Left renal cortex interstitium (tissue), 4 donors: ENCODE measurements at places on chromosomes 12 and 14. TPM values are rescaled to one million over a fixed set of nuclear protein-coding genes. Genes with fewer than 3 reads are reported as not detected.

DNA sequence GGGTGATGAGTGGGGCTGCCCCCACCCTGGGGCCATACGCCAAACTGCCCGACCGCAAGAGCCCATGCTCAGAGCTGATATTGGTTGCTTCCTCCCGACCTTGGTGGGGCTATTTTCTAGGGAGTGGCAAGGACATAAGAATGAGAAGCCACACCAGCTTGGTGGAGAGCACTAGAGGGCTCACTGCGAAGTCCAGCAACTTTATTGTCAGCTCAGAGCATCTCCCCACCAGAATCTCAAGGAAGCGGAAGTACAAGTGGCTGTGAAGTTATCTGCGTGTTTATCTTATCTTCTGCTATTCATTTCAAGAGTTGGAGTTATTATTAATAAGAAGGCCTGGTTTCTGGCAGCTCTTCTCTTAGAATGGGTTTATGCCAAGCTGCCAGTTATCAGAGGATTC, 4.9 kb upstream of the PLXNC1 start:
- DNase-seq: no peak

DNA sequence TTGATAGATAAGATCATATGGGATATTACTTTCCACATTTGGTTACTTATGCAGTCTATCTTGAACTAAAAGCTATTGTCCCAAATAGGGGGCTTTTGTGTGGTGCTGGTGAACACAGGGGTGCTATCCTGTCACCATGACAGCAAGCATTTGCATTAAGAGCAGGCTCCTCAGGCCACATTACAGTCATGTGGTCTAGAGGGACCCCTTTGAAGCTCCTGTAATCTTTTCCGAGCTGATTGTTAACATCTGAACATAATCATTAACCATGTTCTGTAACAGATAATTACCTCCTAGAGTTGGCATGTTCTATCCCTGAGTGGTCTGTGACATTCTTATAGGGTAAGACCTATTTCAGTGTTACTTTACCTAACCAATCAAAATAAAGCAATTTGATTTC, 178.8 kb downstream of the KTN1 start:
- no peak for DNase-seq

GRCh38 chr14:79496701-79497100, 714.6 kb downstream of the DIO2 start:
- no peak for DNase-seq

GRCh38 chr12:68934392-68934791, 1.4 kb upstream of the CPM start:
- no peak for DNase-seq

DNA sequence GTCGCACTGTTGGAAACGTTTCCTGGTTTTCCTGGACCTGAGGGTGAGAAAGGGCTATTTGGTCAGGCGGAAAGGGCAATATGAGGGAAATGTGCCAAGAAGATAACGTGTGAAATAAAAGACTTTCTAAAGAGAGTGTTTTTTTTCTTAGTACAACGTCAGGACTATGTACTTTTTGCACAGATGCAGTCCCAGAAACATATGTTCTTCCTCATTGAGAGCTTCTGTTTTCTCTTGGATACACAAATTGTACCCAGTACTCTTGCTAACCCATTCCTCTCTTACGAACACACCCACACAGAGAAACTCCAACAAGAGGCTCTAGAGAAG, 669 bp upstream of the PKP2 start:
- no peak for DNase-seq

DNA sequence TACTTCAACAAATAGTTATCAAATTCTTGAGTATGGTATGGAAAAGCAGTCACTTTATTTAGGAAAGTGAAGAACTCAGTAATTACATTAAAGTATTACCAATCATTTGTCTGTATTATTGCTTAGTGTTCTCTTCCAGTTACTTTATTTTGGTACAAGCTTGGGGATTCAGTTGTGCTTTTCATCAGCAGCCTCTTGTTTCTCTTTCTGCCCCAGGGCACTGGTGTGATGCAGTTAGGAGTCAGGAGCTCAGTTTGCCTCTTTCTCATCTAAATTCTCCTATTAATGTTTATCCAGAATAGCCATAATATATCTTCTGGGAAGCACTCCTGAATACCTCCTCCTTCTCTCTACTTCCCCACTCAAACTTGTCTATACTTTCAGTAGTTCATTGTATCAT, 25.7 kb downstream of the PMCH start:
- DNase-seq: no peak

DNA sequence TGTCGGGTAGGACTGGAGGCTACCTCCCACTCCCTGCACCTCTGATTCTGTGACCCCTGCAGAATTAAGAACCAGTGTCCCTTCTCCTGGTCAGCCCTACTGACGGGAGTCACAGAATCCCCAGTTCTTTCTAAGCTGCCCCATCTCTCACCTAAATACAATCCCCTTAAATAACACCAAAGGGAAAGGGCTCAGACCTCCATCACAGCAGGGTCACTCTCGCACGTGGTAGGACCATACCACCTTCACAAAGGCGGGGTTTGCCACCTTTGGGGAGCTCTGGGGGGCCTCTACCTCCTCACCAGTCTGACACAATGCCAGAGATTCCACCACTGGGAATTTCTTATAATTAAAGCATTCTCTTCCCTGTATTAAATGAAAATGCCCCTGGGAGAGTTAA, 35.6 kb downstream of the DAD1 start:
- DNase-seq: no peak

- DNase-seq: no peak
Measured at GRCh38 chr12:19988948-19989347, 379.4 kb upstream of the PDE3A start.

DNA sequence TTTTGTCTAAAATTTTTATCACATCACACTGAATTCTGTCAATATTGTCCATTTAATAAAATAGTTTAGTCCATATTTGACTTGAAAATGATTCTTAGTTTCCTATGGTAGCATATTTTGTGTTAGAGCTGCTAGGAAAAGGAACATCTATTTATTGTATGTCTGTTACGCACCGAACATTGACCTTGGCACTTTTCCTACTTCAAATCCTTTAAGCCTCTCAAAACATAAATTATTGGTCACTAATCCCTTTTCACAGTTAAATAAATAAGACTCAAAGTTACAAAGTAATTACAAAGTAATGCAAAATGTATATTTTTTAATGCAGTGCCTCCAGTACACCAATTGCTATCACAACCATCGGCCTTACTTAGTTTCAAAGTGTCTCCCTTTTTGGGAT, 28.5 kb downstream of the DCN start:
- no peak for DNase-seq

DNA sequence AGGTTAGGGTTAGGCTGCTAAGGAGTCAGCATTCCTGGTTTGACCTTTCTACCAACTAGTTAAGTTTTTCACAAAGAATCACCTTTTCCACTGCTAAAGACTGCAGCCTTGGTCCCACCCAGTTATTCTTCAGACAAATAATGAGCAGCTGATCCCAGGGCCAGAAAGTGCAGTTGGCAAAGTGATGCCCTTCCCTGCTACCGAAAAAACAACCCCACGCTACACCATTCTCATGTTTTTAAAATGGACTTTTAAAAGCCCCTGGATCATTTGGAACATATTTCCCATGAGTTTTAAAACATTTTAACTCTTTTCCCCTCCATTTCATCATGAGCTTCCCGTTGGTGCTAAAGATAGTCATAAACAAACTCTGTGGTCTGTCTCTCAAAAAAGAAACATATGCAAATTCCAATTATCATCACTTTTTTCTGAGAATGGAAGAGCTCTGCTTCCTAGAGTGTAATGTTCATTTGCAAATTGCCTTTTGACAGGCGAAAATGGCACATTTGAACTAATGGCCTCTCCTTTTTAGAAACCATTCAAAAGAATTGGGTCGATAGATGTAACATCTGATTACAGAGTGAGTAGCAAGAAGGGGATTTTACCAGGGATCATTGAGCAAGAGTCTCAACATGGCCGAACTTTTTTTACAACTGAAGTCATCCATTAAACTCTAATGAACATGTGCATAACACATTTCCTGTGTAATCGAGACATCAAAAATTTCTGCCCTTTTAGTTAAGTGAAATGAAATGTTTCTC, 129.3 kb upstream of the RAP1B start:
- DNase-seq: no peak

DNA sequence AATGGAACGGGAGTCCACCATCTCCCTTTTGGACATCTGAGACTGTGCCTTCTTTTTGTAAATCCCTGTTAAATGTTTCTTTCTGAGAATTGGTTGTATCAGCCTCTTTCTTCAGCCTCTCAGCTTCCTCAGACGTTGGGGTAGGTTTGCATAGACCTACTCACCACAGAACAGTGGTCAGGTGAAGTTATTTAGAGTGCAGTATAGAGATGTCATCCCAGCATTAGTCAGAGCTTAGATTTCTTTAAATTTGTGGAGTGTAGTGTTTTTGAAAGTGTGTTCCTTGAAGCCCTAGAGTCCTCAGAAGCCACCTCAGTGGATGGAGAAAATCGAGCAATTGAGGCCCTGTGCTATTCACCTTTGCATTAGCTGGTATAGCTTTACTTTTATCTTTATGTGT, 8.9 kb upstream of the EEA1 start:
- DNase-seq: no peak

- DNase-seq: no peak
Measured at GRCh38 chr14:50970886-50971781, 26.9 kb upstream of the PYGL start.

DNA sequence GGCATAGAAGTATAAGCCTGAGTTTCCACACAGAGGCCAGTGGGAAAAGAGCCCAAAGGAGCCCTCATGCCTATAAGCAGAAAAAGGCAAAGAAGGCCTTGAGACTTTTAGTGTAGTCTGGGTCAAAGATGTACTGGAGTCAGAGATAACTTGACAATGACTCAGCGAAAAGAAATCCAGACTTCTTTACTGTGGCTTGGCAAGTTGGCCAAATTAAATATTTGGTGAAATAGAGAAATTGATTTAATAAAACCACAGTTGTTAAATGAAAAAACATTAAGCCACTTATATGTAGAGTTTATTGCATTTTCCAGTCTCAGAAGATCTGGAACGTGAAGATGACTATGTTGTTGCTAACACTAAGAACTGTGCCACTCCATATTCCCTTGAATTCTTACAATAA, 105.1 kb downstream of the TMTC3 start:
- no peak for DNase-seq

DNA sequence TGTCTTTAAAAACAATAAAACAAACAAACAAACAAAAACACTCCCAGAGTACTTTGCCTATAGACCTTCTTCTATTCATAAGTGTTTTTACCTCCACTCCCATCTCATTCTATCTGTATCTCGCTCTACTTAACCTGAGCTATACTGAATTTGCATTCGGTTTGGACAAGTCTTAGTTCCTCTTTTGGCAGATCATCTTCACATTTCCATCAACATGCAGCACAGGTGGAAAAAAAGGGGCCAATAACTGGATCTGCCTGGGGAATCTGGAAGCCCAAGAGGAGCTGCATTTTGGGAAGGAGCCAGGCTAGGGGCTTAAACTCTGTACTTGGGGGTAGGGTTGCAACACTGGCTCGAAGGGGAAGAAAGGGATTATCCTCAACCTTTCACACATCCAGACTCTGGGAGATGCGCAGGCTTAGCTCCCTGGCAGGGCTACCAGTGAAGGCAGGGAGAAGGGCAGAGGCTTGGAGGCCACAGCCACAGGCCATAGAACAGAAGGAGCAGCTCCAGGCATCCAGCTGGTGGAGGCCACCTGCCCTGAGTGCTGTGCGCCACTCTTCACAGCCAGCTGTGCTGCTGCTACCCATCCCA, 4.1 kb downstream of the NINJ2 start:
- DNase-seq: no peak

GRCh38 chr12:953776-954175, 4.3 kb upstream of the RAD52 start:
- DNase-seq: no peak

GRCh38 chr12:132239796-132240668, 89.4 kb downstream of the GALNT9 start:
- DNase-seq: no peak

DNA sequence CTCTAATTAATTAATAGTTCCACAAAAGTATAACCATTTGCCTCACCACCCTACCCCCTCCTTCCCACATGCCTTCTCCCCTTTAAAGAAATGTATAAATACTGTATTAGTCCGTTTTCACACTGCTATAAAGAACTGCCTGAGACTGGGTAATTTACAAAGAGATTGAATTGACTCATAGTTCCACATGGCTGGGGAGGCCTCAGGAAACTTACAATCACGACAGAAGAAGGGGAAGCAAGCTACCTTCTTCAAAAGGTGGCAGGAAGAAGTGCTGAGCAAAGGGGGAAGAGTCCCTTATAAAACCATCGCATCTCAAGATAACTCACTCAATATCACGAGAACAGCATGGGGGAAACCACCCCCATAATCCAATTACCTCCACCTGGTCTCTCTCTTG, 8.2 kb upstream of the RESF1 start:
- DNase-seq: no peak

DNA sequence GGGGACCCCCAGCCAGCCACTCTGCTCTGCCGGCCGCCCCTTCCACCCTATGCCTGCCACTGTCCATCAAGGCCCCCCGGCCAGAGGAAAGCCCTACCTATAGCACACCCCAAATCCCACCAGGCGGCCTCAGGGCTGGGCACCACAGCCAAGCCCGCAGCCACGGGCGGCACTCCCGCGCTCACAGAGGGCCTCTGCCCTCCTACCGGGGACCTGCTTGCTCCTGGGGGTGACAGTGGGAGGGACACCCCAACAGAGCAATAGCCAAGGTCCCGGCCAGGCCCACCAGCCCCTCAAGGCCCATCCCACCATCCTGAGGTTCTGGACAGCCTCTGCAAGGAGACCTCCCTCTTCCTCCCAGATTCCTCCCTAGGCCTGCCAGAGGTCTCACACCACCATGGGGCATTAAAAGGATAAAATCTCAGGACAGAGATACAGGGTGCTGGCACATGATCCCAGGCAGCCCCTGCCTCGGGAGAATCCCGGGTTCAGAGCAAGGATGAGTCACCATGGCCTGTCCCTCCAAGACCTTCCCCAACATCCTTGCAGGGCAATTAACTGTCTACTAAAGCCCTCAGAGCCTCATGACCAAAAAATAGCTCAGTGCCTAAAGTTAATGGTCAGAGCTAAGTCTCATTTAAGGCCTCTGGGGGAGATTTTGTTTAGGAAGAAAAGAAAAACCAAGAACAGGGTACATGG, 17.1 kb downstream of the CCDC85C start:
- no peak for DNase-seq

- no peak for DNase-seq
Measured at GRCh38 chr12:106436164-106436563, 78.6 kb downstream of the POLR3B start.

DNA sequence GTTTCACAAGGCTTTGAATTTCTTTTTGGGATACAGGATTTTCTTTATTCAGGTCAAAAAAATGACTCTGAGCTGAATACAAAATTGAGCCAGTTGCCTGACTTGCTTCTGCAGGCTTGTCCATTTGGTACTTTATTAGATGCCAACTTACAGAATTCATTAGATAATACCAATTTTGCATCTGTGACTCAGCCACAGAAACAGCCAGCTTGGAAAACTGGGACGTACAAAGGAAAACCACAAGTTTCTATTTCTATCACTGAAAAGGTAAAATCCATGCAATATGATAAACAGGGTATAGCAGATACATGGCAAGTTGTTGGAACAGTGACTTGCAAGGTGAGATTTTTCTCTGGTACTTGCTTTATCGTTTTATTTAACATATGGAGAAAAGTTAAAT, 5.8 kb downstream of the AP5M1 start:
- DNase-seq: no peak

GRCh38 chr12:63150713-63151622, at the start of gene AVPR1A:
AVPR1A (minus strand) TSS chr12:63151201; CDS start chr12:63150836, 365 bp downstream.
- peak; percentile 59 for DNase-seq

CYP27B1 gene
- polyA plus RNA-seq: 1.8 TPM

HOXC13 gene
- not detected for polyA plus RNA-seq

C12orf54 gene
- polyA plus RNA-seq: 0.41 TPM

RERGL gene
- polyA plus RNA-seq: 8.3 TPM

SYT1 gene
- 27.4 TPM for polyA plus RNA-seq

BCL2L14 gene
- 0.58 TPM for polyA plus RNA-seq

TMPRSS12 gene
- polyA plus RNA-seq: not detected

LIN52 gene
- 15.7 TPM for polyA plus RNA-seq

AMN gene
- 43.4 TPM for polyA plus RNA-seq
